ENCODE measurements at places on chromosomes 7 and 10.

DNA sequence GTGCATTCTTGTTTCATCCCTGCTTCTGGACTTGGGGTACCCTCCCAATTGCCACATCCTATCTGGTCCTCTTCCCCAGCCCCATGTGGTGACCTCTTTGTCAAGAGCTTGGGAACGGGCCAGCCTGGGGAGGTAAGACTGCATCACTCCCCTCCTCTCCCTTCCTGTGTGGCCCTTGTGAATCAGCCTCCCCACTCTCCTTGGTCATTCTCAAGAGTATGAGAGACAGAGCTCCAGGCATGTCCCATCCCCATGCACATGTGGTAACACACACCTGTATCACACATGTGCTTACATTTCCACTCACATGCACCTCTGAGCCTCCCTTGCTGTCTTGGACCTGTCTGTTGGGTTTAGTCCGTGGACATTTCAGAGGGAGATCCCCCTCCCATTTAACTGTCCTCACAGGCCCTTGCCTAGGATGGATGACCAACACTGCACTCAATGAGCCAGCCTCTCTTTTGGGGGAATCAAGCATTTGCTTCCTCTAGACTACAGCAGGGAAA, 2.6 kb downstream of the MRPL43 start:
- DNase-seq = no peak

DNA sequence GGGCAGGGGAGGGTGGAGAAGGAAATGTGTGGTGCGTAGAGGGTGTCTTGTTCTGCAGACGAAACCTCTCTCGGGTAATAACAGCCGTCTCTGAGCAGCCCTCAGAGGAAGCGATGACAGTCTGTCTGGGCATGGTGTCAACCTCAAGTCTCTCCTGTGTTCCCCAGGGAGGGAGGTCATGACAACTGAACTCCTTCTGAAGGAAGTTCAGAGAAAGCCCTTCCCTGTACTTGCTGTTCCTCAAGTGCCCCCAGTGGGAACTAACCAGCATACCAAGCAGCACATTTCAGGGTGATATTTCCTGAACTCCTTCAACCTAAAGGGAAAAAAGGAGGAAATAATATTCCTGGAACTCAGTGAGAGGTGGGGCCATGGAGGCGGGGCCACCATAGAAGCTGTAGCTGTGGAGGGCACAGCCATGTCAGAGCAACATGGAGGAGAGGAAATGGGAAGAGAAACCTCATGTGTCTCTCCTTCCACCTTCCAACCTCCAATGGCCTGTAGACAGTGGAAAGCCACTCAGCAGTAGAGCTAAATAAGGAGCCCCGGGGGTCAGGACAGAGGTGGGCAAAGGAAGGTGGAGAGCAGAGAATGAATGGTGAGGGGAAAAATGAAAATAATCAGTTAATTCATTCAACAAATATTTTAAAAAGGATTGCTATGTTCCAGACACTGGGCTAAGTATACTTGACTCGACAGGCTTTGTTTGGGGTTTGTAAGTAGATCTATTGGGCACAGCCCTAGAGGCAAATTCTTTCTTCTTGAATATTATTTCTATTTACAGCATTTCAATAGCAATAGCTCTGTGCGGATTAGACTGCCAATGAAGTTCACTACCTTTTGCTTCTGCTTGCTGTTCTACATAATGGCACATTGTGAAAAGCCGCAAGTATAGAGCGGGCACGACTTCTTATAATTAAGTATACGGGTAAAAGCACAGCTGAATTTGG, 61.0 kb upstream of the AOAH start:
- no peak for DNase-seq

DNA sequence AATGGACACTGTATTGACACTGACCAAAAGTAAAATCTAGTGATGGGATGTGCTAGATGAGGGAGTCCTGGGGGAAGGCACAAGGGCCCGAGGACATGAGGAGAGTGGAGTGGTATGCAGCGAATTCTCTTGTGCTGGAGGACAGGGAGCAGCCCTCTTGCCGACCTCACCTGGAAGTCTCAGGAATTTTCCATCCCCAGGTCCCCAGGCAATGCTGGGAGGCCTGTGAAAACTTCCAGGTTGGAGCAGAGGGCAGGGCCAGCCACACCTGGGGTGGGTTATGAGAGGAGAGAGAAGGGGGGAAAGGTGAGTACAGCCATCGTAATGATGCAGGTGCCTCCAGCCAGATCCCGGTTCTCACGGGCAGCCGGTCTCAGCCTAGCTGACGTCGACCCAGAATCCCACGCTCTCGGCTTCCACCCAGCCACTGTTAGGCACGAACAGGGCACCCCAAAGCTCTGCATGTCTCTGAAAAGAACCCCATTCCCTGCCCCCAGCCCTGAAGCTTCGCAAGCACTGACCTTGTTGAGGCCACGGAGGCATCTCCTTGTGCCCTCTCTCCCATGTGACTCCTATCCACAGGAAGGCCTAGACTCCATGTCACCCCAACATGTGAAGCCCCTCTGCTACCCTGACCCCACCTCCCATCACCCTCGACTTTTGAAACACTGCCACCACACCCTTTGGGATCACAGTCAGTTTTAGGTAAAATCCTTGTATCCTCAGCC, 239.7 kb upstream of the MYO3A start:
- DNase-seq = no peak

- DNase-seq = no peak
These were observed 205.7 kb downstream of the BMPER start for GRCh38 chr7:34111031-34111430.

DNA sequence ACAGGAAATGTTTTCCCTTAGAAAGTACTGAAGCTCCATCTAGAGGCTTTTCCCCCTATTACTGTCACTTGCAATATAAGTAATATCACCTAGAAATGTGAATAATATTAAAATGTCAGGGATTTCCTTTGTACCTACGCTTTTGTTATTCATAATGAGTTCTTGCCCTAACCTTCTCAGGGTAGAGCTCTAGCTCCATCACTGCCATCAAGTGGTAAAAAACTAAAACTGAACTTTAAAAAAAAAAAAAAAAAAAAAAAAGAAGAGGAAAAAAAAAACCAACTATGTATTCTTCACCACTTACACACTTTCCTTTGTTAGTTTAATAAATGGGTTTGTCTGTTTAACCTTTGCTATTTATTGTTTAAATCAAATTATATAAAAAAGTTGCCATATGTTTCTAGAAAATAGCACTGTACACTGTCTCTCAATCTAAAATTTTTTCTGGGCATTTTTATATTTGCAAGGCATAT, 49.9 kb downstream of the DNAJC1 start:
- DNase-seq = no peak

DNA sequence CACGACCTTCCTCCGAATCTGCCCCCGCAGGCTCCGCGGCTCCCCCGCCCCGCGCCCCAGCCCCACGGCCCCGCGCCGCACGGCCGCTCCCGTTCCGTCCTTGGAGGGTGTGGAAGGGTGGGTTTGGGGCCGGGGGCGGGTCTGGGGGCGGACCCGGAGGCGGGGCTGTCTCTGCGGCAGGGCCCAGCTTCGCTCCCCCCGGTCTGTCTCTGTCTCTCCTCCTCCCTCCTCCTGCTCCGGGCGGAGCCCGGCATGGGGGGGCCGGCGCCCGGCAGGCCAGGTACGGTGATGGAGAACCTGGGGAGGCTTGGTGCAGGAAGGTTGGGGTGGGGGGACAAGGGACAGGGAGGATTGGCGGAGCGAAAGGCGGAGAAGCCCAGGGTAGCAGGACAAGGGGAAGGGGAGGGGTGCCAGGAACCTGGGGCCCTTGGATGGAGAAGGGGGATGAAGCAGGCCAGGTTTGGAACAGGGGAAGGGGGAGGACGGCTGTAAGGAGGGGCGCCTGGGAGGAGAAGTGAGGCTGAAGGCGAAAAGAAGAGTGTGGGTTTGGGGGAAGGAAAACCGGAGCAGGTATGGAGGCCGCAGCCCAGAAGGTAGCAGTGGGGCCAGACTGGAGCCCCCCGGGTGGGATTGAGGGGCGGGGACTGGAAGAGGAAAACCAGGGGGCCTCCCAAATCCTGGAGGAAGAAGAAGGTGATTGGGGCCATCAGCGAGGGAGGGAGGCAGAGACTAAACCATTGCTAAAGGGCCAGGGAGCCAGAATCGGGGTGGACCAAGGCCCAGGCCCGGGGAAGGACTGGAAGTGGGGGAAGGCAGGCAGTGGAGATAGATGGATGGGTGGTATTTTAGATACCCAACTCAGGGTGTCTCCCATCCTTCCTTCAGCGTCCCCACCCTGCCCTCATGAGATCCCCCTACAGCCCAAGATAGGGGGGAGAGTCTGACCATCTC, at the start of gene NYAP1:
Gene NYAP1, plus strand, starts transcription at position 206 of the 951 bp plus-strand sequence. CDS start 1,385 bp downstream, outside the sequence.
- peak; percentile 23 for DNase-seq

- no peak for DNase-seq
These were observed 104.1 kb downstream of the DOCK1 start for GRCh38 chr10:127009366-127009765.

DNA sequence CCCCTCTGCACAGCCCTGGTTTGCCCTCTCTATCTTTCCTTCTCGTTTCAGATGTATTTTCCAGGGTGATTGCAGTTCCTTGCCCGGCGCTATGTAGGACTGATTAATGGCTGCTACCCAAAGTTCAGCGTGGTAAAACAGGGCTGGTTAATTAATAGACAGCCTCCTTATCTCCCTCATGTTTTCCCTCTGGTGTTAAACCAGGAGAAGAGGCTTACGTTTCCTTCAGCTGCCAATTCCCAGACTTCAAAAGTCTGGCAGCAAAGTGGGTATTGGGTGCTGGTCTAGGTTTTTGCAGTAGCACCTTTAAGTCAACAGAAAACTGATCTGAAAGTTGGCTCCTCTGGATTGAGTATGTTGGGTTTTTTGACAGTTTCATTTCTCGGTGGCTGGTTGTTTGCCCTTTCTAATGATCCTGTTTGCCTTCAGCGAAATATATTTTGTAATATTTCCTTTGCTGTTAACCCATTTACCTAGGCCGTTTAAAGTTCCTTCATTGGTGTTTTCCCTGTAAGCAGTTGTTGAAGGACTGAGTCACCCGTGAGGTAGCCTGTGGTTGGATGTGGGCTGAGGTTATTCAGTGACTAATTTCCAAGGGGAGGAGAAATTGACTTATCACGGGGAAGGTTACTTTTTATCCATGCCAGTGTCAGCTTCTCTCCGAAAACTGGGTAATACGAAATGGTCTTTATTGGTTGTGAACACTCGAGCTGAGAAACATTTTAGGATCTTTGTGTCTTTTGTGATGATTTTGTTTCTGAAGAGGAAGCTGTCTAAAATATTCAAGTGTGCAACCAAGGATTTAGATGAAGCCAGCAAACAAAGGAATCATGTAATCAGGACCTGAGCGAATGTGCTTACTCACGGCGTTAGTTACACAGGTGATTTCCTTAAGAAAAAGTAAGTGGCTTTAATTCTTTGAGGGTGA, 257.2 kb downstream of the KIAA1217 start:
- DNase-seq = peak; percentile 53

GRCh38 chr7:151238924-151239836, 6.9 kb downstream of the CHPF2 start:
- DNase-seq = no peak

DNA sequence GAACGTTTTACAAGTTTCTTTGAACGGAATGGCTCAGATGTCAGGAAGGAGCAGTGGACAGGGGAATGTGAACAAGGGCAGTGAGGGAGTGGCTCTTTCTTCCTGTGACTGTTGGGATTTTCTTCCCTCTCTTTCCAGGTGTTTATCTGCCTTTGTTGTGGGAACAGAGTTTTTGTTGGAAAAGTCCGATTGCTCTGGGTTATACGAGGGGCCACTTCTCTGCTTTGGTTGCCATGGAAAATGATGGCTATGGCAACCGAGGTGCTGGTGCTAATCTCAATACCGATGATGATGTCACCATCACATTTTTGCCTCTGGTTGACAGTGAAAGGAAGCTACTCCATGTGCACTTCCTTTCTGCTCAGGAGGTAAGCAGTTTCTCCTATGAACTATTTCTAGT, 41.4 kb downstream of the ZRANB1 start:
- DNase-seq = no peak

- DNase-seq = no peak
These were observed 75.8 kb upstream of the WAC start for GRCh38 chr10:28457110-28457509.

DNA sequence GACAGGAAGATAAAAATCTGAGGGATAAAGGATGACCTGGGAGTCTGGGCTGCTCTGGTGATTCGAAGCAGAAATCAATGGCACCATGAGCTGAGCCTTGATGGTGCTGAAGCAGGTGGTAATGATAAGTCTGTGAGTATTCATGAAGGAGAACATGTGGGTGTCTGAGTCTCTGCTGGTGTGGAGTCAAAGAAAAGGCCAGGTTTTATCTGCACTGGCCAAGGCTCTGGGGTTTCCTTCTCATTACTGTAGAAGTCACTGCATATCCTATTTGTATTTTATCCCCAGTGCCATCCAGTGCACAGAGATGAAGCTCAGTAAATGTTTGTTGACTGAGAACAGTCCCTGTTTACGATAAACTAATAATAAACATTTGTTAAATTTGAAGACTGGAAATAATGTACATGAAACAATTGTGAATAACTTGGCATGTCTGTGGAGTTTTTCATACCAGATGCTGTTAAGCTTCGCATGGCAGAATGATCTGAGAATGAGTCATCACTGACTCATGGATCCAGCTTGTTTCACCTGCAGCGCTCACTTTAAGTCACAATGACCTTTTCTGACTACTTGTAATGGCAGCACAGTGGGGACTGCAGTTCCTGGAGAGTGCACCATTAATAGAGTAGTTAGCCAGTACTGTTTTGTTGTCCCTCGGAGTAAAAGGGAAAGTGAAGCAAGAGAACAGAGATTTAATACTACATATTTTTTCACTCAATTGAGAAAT, 538.5 kb downstream of the HTR7 start:
- peak; percentile 45 for DNase-seq

DNA sequence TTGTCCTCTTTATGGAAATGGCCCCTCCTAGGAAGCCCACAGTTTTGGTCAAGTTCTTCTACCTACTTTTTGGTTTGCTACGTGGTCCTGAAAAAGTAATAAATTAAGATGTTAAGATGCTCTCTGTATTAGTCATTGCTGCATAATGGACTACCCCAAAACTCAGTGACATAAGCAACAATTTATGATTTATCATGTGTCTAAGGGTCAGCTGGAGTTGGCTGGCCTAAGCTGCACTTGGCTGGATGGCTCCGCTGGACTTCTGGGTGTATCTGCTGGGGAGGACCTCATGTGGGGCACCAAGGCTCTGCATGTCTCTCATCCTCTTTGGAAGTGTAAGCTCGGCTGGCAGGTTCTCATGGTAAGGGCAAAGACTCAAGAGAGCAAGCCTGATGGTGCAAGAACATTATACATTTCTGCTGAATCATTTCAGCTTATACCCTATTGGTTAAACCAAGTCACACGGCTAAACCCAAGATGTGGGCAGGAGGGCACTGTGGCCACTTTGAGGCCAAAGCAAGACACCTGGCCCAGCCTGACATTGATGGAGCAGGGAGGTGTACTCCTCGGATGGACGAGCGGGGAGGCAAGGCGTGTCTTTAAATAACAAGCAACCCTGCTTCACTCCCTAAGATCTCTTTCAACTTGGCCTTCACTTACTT, 47.7 kb downstream of the TBXAS1 start:
- no peak for DNase-seq

All from T1000 (cell line).